ENCODE measurements at places on chromosomes 3 and 15. TPM values are rescaled to one million over a fixed set of nuclear protein-coding genes. Genes with fewer than 3 reads are reported as not detected.

TMEM212 gene
- not detected for total RNA-seq

- DNase-seq = no peak
These were observed 30.1 kb downstream of the CFAP161 start for GRCh38 chr15:81163961-81164800.

- no peak for DNase-seq
These were observed 4.6 kb downstream of the MCCC1 start for GRCh38 chr3:183094711-183095110.

ASB14 gene
- under 0.01 TPM for total RNA-seq

CLDN16 gene
- 1.6 TPM for total RNA-seq

CADM2 gene
- 64.8 TPM for total RNA-seq

DNA sequence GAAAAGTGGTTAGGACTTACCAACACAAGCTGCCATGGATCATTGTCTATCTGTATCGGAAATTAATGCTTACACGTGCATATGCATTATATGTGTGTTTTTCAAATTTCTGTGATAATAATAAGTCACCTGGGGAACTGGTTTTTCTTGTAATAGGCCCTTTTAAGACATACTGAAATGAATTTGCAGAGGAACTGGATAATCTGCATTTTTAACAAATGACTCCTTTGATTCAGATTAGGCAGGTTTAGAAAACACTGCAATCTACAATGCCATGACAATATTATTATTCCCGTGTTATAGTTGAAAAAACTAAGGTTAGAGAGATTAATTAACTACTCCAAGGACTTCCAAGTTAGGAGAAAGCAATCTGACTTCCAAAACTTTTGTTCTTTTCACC lies 23.4 kb downstream of the STRIT1 start:
- DNase-seq = no peak

- no peak for DNase-seq
These were observed 197.0 kb downstream of the LPP start for GRCh38 chr3:188350961-188351360.

- DNase-seq = no peak
These were observed 35.5 kb upstream of the ALDH1A3 start for GRCh38 chr15:100844167-100844566.

PAQR9 gene
- total RNA-seq = 2.4 TPM

- DNase-seq = no peak
These were observed 6.8 kb downstream of the USP4 start for GRCh38 chr3:49333091-49333490.

DNA sequence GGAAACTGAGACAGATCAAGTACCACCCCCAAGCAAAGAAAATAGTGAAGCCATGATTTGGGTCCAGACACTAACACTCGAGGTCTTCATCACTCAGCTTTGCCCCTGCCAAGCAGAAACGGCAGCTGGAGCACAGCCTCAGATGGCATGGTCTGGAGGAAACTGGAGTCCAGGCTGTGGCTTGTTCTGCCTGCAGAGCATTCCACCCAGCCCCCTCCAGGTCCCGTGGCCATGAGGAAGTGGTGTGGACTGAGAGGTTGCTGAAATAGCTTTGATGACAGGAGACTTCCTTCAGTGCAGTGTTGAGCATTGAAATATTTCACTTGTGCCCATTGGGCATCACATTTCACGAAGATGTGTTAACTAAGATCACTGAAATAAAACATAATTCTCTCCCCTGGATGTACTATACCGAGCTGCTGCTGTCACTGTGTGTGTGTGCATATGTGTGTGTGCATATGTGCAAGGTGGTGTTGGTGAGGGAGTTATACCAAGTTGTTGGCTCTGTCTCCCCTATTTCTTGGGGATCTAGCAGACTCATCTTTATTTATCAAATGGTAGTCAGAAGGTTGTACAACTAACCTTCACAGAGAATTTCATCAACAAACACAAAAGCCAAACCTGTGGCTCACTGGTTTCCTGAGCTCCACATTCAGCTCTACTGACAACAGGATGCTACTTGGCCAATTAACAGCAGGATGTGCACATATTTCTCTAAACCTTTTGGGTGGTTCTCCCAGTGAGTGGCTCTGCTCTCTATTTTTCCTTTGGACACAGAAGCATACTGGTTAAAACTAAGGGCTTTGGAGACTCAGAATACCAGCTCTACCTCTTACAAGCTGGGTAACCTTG lies 660.1 kb upstream of the CFAP20DC start:
- peak; percentile 2 for DNase-seq

GRCh38 chr3:39295184-39295775 lies 15.4 kb upstream of the CX3CR1 start:
- DNase-seq = no peak

SCN11A gene
- total RNA-seq = under 0.01 TPM

- no peak for DNase-seq
These were observed 15.1 kb upstream of the TMEM158 start for GRCh38 chr3:45241206-45241605.

- no peak for DNase-seq
These were observed 237.0 kb downstream of the SCAPER start for GRCh38 chr15:76667943-76668715.

AP3B2 gene
- 55.8 TPM for total RNA-seq

DNA sequence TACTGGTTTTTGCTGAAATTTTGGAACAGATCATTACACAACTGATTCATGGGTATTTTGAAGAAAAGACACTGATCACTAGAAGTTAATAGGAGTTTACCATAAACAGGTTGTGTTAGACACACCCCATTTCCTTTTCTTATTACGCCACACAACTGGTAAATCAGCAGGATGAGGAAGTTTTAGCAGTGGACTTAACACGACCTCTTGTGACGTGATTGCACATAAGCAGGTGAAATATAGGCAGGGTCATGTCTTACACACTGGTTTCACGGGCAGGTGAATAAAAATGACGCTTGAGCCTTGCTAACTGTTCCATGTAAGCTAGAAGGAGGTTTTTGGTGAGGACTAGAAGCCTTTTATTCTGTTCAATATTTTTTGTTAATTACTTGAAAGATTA lies 27.1 kb upstream of the TPRG1 start:
- DNase-seq = no peak

MCTP2 gene
- total RNA-seq = 1.2 TPM

- DNase-seq = no peak
These were observed 169.7 kb downstream of the RAP2B start for GRCh38 chr3:153331676-153332075.

ATP13A4 gene
- 10.2 TPM for total RNA-seq

- DNase-seq = no peak
These were observed 22.5 kb downstream of the CCR4 start for GRCh38 chr3:32973982-32974381.

ALPK3 gene
- 0.82 TPM for total RNA-seq

DNA sequence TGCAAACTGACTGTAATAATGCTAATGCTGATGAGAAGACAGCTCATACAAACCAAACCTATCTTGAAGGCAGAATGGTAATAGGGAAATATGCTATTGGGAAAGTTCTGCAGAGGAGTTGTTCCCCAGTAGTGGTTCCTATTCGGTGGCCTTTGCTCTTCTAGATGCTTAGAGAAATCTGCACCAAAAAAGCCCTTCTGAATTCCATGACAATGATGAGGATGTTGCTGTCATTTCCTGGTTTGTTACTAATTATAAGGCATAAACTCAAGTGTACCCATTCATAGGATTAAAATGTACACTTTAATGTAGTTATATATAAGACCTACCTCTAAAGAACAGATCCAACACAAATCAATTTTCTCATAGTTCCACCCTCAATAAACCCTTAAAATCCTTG lies 30.1 kb downstream of the TOMM70 start:
- no peak for DNase-seq

All from frontal cortex (tissue), 4 donors.